ENCODE measurements at places on chromosomes 5 and 9. TPM values are rescaled to one million over a fixed set of nuclear protein-coding genes. Genes with fewer than 3 reads are reported as not detected.

- no peak for DNase-seq
These were observed 3.3 kb upstream of the DCTN3 start for GRCh38 chr9:34623374-34624235.

- DNase-seq: peak; percentile 68
These were observed 140.3 kb downstream of the LHFPL2 start for GRCh38 chr5:78508186-78508765.

DNA sequence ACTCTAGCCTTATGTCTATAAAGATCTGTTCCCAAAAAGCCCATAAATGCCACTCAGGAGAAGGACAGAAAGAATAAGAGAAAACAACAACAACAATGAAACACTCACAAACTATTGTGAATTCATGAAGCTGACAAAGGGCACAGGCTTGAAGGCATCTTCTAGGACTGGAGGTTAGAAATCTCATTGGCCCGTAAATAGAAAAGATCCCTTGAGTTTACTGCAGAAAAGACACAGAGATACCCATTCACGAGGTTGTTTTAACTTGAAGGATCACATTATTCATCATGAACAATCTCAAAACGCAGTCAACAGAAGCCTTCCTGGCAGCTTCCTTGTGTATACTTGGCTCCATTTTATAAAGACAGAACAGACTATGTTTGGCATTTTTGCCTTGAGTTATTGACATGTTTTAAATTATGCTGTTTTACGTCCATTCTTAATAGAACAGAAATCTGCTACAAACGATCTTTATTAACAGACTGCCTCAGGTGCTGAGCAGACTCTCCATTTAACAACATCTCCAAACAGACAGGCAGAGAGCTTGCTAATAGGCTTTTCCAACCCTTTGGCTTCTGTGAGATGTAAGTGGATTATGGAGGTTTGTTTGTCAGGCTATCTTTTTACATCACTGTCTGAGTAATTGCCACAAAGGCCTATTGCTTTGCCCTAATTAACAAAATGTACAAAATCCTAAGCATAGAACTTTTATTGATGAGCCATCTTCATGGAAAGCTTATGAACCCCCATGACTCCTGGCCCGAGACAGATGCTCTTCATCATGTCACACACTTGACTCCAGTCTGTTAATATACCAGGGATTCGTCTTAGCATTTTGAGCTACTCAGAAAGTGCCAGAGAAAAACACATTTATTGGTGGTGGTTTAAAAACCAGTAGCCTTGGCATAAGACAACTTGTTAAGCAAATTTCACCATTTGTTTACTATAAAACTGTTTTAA is 735.3 kb upstream of the ZNF608 start:
- DNase-seq: peak; percentile 29

DNA sequence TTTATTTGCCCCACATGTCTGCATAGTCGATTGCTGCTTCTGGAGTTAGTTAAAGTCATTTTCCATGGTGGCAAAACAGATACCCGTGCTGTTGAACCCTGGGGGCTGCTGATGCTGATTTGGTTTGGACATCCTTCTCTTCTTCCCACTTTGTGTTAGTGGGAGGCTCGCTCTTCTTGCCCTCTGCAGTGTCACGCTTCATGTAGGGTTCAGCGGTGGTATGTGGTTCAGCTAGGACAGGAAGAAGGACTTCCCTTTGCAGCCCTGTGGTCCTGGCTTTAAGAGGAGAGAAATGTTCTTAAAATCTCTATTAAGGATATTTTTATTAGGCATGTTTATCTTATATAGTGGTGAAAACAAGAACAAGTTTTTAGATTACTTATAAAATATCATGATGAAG is 36.2 kb downstream of the SLC36A1 start:
- DNase-seq: no peak

- no peak for DNase-seq
These were observed 23.5 kb upstream of the ATG10 start for GRCh38 chr5:81948349-81948748.

- peak; percentile 82 for DNase-seq
These were observed 86.6 kb upstream of the SAP30L start for GRCh38 chr5:154359221-154359573.

DNA sequence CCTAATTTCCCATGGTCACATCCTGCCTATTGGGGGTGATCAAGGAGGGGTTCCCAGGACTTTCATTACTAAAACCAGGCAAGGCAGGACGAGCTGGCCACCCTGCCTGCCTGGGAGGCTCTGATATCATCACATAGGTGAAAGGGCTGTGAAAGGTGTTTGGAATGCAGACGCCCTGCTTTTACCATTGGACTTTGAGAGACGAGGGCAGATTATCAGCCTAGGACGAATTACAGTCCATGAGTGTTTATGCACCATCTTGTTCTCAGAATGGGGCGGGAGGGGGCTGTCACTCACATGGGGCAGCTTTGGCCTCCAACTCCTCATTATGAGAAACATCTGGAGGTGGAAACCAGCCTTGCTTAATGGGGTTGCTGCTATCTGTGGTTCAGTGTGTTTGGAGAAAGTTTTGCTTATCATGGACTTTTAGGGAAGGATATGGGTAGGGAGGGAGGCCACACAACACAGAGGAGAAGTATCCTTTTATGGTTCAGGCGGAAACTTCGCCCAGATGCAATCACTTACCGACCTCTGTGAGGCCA is 69.8 kb upstream of the UBTD2 start:
- DNase-seq: peak; percentile 90

GRCh38 chr5:56616454-56617160 is 198.7 kb upstream of the MAP3K1 start:
- DNase-seq: no peak

DNA sequence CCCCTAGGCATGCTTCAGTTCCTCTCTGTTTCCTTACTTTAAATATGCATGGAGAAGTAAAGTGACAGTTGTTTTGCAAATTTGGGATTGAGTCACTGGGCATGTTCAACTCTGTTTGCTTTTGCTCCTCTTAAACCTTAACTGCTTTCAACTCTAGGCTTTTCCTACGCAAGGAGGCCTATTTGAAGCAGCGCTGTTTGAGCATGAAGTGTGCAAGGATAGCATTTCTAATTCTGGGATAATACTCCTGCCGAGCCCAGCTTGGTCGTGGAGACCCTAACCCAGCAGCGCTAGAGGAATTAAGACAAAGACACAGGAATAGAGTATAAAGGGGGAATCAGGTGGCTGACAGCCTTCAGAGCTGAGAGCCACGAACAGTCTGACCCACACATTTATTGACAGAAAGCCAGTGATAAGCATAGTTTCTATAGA is 803.4 kb upstream of the CDH10 start:
- no peak for DNase-seq

- peak; percentile 49 for DNase-seq
These were observed 144.7 kb downstream of the TRPM6 start for GRCh38 chr9:74742792-74743730.

Gene LRRC70
- total RNA-seq: 1.3 TPM

Measured in fibroblast of villous mesenchyme (primary cell).